ENCODE measurements at places on chromosomes 13 and 19.
A peak's percentile ranks its signal among the peaks of the same experiment; 100 is the strongest.

- DNase-seq: no peak
These were observed 1507.5 kb downstream of the OLFM4 start for GRCh38 chr13:54536112-54536511.

DNA sequence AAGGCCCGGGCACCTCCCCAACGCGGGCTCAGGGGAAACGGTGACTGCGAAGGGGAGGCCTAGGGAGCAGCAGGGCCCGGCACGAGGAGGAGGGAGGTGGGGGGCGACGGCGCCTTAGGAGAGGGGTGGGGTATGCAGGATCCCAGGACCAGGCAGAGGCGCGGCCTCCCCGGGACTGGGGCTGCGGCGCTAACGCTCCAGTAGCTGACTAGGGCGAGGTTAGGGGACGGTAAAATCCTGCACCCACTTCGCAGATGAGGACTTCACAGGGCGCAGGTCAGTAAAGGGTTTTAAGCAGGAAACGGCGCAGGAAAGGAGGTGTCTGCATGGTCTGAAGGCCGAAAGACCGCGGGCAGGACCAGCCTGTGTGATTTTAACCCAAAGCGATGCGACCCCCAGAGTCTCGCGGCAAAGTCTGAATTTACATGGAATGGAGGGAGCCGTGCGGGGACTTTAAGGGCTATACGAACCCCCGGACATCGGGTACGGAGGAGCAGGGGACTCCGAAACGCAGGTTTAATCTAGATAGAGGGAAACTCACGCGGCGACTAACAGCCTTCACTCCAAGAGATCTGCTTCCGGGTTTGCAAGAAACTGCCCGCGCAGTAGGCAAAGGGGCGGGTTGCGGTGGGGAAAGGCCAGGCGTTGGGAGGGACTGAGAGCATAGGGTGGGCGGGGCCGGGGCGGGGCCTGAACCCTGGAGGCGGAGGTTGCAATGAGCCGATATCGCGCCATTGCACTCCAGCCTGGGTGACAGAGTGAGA is at the start of gene ZNF665:
ZNF665 (minus strand) TSS at position 588 of the 764 bp plus-strand sequence. CDS start 10,460 bp downstream, outside the sequence.
- DNase-seq: peak; percentile 53

DNA sequence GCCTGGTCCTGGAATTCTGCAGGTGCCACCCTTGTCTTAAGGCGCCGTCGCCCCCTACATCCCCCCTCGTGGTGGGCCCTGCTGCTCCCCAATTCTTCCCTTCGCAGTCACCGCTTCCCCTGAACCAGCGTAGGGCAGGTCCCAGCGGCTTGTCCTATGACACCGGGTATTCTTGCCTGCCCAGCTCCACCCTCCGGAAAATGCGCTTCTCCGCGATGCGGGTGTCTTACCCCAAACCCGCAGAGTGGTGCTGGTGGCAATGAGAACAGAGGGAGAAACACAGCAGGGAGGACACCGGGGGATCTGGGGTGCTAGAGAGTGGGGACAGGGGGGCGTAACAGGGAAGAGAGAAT is 9.0 kb downstream of the ZNF808 start:
- no peak for DNase-seq

- no peak for DNase-seq
These were observed 1552.2 kb downstream of the PCDH9 start for GRCh38 chr13:65677906-65678305.

GRCh38 chr19:45492627-45493470 is 4.0 kb downstream of the RTN2 start:
- no peak for DNase-seq

- DNase-seq: no peak
These were observed 814 bp downstream of the NBEA start for GRCh38 chr13:34942732-34943435.

All from stimulated activated CD8-positive, alpha-beta memory T cell treated with anti-CD3 and anti-CD28 coated beads, Interleukin-7, amount 100 ng/mL, for 1 hour (primary cell).